ENCODE measurements at places on chromosomes 4 and X.
A peak's percentile ranks its signal among the peaks of the same experiment; 100 is the strongest.

GRCh38 chrX:155715141-155715540 lies 102.4 kb upstream of the TMLHE start:
- DNase-seq: no peak

- DNase-seq: peak; percentile 64
Observed at GRCh38 chr4:184548648-184549341, 74.4 kb upstream of the IRF2 start.

DNA sequence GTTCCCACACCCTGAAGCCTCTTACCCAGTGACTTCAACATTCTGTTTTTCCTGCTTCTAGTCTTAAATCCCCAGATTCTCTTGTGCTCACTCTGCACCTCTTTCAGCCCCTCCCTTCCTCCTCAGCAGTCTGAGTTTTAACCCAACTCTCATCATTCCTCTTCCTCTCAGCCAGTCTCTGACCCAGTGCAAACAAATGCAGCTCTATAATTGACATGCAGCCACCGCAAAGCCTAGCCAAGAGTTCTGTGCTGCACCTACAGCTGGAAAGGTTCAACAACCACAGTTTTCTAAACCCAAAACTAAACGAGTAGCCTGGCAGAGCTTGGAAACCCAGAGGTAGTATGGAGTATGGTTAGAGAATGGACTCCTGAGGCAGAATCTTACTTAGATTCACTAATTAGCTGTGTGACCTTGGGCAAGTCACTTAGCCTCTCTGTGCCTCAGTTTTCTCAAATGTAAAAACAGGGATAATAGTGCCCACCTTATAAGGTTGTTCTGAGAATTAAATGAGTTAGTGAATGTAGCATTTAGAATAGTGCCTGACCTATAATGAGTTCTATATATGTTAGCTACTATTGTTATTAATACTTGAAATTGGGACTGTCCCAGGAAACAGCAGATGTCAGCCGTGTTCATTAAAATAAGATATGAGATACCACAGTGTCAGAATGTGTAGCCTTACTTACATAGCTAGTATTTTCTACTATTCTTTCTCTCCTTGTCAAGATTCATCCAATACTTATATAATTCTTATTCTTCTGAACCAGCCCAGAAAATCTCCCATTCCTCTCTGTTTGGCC lies 3.5 kb downstream of the TMEM154 start:
- no peak for DNase-seq

DNA sequence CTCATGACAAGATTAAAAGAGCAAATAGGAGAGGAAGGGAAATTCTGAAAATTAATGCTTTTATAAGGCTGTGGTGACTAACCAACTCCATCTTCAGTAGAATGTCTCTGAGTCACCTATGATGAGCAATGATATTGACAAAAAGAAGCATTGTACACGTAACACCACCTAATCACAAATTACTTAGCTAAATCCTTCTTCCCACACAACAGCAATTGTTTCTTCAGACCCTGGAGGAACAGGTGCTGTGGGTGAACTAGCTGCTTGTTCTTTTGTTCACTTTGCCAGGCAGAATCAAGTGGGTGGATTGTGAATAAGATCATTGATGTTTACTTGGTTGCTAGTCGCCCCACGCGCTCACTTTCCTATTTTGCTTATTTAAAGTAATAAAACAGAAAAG lies 315.5 kb downstream of the CAMK2D start:
- DNase-seq: no peak

DNA sequence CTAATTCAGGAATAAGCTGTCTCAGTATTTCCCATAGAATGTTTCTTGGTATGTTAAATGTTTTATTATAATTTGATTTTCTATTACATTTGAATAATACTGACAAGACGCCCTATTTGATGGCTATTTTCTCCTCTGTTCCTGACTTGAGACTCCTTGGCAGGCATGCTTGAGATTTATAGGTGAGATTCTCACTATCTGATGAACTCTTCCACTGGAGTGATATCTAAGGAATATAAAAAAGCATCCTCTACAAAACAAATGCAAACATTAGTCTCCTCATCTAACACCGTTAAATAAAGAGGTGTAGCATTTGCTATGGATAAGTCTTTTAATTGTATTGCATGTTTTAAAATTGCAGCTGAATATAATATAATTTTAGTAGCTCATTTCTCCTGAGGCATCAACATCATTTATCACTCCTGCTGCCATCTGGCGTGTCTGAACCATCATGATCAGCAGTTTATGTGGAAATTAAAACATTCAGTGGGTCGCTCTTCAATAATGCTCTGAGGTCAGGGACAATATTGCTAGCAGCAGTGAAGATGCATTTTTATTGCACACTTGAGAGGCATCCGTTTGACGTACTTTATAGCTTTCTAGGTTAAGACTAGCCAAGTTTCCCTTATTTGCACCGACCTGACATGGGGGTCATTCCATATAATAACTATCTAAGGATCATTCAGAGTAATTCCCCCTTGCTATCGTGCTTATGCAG lies 210.4 kb upstream of the GALNTL6 start:
- DNase-seq: no peak

GRCh38 chr4:26179316-26179760 lies 141.5 kb upstream of the RBPJ start:
- DNase-seq: no peak

DNA sequence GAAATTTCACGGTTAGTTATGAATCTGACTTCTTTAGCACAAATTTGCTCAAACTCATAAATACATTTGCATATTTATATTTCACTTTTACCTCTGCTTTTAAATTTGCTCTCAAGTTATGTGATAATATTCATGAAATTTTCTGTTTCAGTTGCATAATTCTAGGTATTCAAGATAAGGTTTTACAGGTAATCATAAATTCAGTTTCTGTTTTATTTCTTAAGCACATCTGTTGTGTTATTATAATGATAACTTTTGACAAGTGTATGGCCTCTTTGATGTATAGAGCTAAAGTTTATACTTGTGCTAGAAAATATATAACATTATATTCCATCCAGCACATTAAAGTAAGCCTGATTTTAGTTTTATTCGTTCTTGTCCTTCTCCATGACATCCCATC lies 308.1 kb downstream of the SLC7A11 start:
- no peak for DNase-seq

GRCh38 chr4:149055624-149056023 lies 613.4 kb upstream of the NR3C2 start:
- no peak for DNase-seq

- no peak for DNase-seq
Observed at GRCh38 chrX:129176710-129177109, 346.6 kb downstream of the SMARCA1 start.

GRCh38 chr4:105206214-105206613 lies 59.5 kb downstream of the TET2 start:
- DNase-seq: no peak

DNA sequence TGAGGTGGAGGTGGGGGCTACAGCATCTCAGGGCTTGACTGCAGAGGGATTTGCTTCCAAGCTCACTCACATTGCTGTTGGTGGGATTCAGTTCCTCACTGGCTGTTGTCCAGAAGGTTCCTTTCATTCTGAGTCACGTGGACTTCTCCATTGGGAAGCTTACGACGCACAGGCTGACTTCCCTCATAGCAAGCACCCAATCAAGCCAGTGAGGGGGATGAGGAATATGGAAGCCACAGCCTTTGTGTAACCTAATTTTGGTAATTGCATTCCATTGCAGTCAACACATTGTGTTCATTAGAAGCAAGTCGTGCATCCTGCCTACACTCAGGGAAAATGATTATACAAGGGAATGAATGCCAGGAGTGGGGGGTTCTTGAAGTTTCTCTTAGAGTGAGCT lies 32.7 kb upstream of the MXRA5 start:
- no peak for DNase-seq

DNA sequence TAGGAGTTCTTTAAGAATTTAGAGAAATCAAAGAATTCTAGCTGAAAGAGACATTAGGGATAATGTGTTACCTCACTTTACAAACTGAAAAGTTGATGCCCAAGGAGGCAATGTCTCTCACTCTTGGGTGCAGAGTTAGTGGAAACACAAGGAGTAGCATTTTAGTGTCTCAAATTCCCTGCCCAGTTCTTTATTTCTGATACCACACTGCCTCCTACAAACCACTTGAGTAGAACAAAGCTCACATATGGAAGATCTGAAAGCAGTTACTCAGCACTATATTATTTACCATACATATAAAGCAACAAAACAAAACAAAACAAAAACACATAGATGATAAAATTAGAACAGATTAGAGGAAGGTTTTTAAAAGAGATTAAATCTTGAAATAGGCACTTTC lies 124.2 kb downstream of the REELD1 start:
- no peak for DNase-seq

- no peak for DNase-seq
Observed at GRCh38 chr4:122536001-122536400, 79.5 kb upstream of the IL2 start.
